ENCODE measurements at places on chromosomes 2 and 18.

DNA sequence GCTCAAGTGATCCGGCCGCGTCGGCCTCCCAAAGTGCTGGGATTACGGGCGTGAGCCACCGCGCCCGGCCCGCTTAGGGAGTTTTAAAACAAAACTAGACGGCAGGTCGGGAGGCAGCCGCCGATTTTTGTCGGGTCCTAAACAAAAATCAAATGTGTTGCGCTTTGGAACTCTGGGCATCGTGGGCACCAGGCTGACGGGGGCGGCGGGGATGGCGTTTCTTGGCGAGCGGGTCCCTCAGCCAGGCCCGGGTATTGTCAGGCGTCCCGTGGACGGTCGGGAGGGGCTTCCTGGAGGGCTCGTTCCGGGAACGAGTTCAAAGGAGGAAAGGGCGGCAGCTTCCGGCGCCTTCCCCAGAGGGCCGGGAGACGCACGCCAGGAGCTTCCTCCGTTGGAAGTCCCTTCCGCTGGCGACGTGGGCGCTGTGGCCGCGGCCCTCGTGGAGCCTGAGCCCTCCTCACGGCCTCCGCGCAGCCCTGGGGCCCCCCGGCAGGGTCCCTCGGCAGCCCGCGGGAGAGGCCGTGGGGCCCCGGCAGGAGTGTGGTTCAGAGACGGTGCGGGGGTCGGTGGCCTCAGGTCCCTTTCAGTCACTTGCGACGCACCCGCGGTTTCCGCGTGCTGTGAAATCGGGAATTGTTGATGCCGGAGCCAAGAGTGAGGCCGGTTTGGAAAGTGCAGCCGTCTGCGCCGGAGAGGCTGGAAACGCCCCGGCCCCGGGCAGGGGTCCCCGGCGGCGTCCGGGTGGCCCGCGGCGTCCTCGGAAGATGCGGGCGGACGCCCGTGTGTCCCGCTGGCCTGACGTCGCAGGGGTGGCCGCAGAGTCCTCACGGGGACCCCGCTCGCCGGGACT is 59.3 kb downstream of the EMILIN2 start:
- DNase-seq = no peak
- peaks cover 13% of the 10 kb centered on the region for H3K36me3 ChIP-seq
- H3K4me1 ChIP-seq = peaks cover 20% of the 10 kb centered on the region
- H3K4me3 ChIP-seq = peak overlapping the region; percentile 78
- H3K27me3 ChIP-seq = no peaks in the 10 kb centered on the region

DNA sequence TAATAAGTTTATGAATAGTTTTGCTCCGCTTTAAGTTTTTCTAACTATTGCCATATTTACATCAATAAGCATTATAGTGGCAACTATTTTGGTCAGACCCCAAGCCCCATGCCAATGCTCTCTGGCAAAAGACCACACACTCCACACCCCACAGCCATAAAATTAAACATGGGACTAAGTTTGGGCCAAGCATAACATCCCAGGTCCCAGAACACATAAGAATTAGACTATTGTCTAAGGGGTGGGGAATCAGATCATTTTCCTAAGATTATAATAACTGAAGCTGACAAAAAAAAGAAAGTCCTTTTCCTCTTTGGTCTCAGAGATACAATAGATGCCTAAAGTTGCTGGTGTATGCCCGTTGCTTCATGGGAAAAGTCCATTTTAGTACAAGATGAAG is 46.3 kb downstream of the EXOC6B start:
- H3K36me3 ChIP-seq = no peaks in the 10 kb centered on the region
- no peak overlapping the region for H3K4me3 ChIP-seq
- no peak overlapping the region for H3K27ac ChIP-seq
- no peaks in the 10 kb centered on the region for H3K27me3 ChIP-seq
- DNase-seq = no peak
- H3K4me1 ChIP-seq = no peaks in the 10 kb centered on the region

- DNase-seq = no peak
- no peak overlapping the region for H3K27ac ChIP-seq
- H3K27me3 ChIP-seq = no peaks in the 10 kb centered on the region
- no peaks in the 10 kb centered on the region for H3K36me3 ChIP-seq
- no peaks in the 10 kb centered on the region for H3K4me1 ChIP-seq
Observed at GRCh38 chr18:34709104-34709503, 994 bp upstream of the DTNA start.

DNA sequence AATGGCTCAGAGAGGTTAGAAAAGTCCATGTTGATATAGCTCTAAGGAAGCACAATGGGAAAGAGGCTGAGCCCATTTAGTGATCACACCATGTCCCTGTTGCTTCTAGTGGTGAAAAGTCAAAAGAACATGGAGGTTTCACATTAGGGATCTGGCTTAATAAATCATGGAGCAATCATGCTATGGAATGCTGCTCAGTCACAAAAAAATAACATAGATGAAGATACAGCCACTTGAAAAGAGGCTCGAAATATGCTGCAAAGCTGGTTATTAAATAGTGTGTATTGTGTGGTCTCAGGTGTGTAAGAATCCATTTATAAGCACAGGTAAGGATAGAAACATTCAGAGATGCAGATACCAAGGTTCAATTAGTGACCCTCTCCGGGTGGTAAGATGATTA is 63.6 kb upstream of the CPO start:
- H3K27ac ChIP-seq = no peak overlapping the region
- no peak for DNase-seq
- H3K27me3 ChIP-seq = peaks cover 6% of the 10 kb centered on the region
- no peaks in the 10 kb centered on the region for H3K4me1 ChIP-seq
- no peak overlapping the region for H3K4me3 ChIP-seq
- no peaks in the 10 kb centered on the region for H3K36me3 ChIP-seq

DNA sequence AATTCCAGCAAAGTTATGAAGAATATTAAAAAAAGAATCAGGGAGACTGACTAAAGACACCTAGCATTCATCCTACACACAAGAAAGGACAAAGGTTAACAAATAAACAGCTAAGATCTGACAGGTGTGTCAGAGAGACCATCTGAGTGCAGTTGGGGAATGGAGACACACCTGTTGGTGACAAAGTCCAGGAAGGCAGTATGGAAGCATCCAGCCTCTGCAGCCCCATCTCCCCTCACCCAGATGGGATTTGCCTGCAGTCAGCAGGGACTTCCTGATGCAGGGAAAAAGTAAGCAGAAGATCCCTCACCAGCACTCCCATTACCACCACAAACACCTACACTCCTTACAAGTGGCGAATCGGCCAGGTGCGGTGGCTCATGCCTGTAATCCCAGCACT is 37.9 kb downstream of the USP34 start:
- no peak overlapping the region for H3K4me3 ChIP-seq
- H3K27me3 ChIP-seq = no peaks in the 10 kb centered on the region
- H3K4me1 ChIP-seq = peaks cover 61% of the 10 kb centered on the region
- DNase-seq = no peak
- peak overlapping the region; percentile 7 for H3K27ac ChIP-seq

GRCh38 chr2:28369358-28369757 is 23.3 kb upstream of the FOSL2 start:
- H3K27ac ChIP-seq = no peak overlapping the region
- no peak for DNase-seq
- peaks cover 6% of the 10 kb centered on the region for H3K36me3 ChIP-seq
- no peaks in the 10 kb centered on the region for H3K27me3 ChIP-seq

DNA sequence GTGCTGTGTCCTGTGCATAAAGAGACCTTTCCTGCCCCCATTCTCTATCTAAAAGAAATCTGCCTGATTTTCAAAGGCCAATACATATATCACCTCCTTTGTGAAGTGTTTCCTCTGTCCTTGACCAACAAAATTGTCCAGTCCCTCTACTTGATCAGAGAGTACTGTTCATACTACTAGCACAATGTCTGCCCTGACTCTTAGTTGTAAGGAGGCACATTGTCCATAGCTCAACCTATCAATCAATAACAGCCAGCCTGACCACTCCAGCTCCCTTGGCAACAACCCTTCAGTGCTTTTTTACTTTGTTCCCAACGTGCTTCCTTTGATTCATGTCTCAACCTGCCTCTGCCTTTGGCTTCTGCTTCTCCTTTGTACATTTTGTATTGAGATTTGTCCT is 398.9 kb downstream of the TRIB2 start:
- peaks cover 13% of the 10 kb centered on the region for H3K27me3 ChIP-seq
- no peak for DNase-seq
